ENCODE measurements at places on chromosomes 1 and 21.
A peak's percentile ranks its signal among the peaks of the same experiment; 100 is the strongest.

DNA sequence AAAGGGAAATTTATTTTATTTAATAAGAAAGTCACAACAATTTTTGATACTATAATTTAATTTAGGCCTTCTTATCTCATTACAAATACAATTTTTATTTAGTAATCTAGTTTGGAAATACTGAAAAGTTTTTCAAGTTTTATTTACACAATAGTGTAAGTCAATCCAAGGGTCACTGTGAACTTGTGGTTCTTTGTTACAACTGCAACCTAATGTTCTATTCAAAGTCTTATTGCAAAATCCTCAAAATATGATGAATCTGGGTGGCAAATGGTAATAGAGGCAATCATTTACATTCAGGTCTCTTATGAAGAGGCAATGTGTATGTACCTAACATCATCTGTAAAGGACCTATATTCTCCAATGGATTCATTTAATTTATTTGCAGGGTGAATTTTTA is 421.2 kb downstream of the DPYD start:
- DNase-seq: peak; percentile 28

DNA sequence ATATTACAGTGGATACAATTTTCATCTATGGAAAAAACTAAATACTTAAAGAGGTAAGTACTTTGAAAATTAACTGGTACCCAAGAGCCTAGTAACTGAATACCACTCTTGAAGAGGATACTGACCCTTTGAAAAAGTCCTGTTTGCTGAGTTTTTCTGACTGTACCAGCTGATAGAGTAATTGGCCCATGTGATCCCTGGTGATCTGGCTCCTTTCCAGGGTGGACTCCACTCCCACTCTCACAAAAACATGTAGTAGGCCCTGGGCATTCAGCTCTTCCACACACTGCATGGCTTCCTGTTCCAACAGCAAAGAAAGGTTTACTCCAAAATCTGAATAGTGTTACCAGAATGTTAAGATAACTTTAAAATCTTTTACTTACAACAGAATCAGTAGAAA is 53.6 kb upstream of the HP1BP3 start:
- DNase-seq: no peak

DNA sequence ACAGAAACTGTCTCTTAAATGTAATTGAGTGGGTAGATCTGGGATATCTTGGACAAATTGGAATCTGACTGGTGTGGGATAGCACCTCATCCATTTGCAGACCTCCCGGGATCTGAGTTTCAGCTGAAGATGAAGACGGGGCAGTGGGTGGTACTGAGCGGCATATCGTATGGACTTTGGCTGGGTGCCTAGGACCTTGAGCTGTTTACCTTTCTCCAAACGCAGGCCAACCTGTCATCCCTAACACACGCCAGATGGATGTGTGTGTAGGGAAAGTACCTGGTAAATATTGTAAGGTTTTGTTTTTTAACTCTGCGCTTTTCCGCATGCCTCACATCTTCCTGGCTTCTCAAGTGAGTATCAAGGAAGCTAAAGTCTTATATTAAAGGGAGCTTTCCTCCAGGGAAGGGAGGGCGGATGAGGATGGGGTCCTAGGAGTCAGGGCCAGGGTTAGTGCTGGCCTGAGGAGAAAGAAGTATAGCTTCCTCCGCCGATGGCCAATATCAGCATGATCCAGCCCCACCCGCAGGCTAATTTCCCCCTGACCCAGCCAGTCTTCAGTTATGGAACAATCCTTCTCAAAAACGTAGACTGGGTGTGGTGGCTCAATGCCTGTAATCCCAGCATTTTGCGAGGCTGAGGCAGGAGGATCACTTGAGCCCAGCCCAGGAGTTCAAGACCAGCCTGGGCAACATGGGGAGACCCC is 26.2 kb downstream of the ATP8B2 start:
- no peak for DNase-seq

- peak; percentile 48 for DNase-seq
These were observed 30.9 kb downstream of the WNT3A start for GRCh38 chr1:228037401-228038386.

DNA sequence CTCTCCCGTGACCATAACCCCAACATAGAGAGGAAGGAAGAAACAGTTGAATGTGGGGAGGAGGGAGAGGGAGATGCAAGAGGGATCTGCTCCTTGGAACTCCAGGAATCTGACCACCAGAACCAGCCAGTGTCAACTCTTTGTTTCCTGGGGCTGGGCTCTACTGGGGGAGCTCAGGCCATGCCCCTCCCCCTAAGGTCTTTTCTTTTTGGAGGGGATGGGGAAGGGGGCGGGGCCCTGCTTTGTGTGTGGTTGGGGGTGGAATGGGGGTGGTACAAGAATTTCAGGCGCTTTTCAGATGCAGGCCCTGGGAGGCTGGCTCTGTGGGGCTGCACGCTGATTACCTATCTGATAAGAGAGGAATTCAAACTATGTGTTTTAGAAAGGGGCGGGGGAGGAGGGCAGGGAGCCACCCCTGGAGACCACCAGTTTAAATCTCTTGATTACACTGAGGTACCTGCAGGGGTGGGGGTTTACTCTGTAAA is 8.3 kb downstream of the LIN28A start:
- no peak for DNase-seq

DNA sequence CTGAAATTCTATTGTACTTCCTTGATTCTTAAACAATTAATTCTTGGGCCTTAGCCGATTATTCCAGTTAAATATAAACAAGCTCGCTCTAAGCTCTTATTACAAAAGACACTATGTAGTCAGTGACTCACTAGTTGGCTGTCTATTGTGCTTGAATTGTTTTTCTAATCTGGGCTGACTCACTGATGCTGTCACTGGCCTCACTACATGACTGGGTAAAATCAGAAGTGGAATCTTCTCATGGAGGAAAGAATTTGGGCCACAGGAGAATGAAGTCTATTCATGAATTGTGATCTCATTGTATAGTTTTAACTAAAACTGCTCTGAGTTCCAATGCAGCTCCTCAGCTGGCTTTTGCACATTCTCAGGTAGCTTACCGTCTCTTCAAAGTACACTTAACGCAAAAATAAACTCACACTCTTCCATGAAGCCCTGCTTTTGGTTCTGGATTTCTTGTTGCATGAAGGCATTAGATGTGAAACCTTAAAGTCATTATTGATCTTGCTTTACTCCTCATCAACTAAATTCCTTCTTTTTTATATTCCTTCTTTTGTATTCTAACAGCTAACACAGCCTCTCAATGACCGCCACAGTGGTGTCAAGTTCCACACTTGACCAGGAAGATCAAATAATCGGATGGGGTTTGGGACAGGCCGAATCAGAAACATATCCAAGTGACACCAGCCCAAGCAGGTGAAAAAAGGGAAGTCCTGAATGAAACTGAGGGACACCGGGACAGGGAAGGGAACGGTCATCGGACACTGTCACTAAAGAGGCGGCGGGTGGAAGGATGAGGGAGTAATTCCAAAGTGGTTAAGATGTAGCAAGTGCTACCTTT is 80.9 kb upstream of the LBR start:
- DNase-seq: peak; percentile 99

All from iris pigment epithelial cell (primary cell).